ENCODE measurements at places on chromosomes 7 and 10. TPM values are rescaled to one million over a fixed set of nuclear protein-coding genes. Genes with fewer than 3 reads are reported as not detected.

The H2BK1 gene
- not detected for total RNA-seq

The HOXA3 gene
- 11.4 TPM for total RNA-seq

The UTF1 gene
- total RNA-seq: not detected

The TEX36 gene
- not detected for total RNA-seq

The WNT8B gene
- not detected for total RNA-seq

- no peak for DNase-seq
Observed at GRCh38 chr7:55527307-55527706, 45.0 kb downstream of the VOPP1 start.

GRCh38 chr10:50410066-50410811 is 158.9 kb upstream of the ASAH2 start:
- DNase-seq: no peak

- DNase-seq: no peak
Observed at GRCh38 chr10:32049113-32049512, 7.1 kb downstream of the KIF5B start.

DNA sequence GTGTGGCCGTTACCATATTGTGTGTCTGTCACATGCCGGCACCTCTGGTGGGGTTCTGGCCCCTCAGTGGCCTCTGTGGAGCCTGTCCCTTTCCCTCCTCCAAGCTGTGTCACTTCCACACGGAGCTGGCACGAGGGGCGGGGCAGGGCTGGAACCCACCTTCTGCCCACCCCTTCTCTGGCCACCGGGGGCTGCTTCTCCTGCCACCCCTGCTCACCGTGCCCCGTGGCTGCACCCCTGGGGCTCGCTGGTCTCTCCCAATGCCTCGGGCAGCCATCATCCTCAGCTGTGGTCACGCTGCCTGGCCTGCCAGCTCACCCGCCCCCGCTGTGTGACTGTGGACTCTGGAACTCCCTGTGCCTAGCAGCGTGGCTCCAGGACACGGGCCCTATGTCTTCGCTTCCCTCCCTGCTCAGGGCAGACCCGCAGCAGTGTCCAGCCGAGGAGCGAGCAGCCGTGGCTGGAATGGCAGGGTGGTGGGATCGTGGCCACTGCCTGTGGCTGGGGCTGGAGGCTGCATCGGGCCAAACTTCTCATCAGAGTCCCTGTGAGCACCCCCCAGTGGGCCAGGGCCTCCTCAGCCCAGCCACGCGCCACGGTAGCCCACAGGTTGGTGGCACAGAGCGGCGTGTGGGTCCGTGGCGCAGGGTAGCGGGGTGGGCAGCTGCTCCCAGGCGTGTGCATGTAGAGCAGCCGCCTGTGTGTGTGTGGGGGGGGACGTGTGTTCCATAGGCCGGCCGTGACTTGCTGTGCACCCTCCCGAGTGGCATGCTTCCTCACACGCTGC is 8.1 kb downstream of the TTYH3 start:
- DNase-seq: no peak

DNA sequence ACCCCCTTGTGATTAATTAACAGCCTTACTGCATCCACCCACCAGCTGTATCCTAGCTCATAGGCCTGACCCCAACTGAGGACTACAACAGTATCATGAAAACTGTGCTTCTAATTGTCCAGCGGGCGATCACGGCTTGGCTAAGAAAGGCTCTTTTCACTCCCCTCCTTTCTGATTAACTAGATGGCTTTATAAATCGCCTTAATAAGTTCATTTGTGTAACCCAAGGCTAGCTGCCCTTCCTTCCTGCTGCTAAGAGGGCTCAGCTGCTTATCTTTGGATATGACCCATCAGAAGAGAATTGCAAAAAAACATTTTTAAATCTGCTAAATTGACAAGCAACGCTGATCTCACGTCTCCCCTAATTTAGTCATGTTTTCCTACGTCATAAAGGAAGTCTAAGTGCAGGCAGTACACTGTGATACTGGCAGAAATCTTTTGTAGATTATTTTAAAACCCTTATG is 163.0 kb upstream of the LAMB4 start:
- no peak for DNase-seq

DNA sequence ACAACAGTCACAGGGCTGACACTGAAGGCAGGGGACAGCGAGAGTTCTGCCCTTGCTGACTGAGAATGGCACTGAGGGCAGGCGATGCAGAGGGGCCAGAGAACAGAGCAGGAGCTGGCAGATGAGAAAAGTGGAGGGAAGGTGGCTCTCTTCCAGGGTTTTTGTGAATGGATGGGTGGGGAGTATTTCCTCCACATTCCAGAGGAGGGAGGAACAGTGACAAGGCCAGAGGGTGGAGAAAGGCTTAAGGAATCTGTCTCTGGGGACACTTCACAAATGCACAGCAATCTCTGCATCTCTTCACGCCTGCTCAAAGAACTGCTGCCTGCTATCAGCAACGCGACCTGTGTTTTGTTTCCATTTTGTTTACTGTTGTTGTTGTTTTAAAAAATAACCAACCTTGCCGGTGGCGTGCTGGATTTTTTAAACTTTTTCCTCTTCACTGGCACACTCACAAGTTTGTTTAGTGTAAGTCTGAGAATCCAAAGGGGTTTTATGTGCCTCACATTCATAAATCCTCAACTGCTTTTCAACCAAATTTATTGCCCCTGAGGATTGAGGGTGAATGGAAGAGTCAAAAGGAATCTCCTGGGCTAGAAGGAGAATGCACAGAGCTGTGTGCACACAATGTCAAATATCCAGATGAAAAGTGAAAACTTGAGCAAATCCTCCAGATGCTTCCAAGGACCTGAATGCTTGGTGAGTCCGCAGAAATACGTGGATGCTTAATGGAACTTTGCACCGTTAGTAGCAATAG is 129.3 kb downstream of the GLI3 start:
- no peak for DNase-seq

DNA sequence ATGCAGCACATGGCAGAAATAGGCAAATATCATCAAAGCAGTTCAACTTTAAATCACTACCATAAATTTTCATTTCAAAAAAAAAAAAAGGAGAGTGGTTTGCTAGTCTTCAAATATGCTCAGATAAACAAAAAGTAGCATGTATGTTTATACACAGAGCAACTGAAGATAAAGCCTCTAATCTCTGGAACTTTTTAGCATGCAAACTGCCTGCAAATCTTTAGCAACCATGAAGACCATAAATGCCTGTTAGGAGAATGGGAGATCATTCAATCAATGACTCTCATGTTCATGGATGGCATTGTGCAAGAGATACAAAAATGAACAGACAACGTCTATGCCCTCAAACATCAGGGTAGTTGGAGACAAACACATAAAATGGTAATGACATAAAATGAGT is 57.3 kb downstream of the ORC5 start:
- DNase-seq: no peak
